ENCODE measurements at places on chromosomes 5 and 9.
A peak's percentile ranks its signal among the peaks of the same experiment; 100 is the strongest.

GRCh38 chr9:122307925-122308324 lies 43.2 kb downstream of the MRRF start:
- DNase-seq = no peak

- DNase-seq = peak; percentile 63
Measured at GRCh38 chr5:139658928-139659667, 10.9 kb downstream of the CXXC5 start.

GRCh38 chr5:98231089-98231488 lies 542.4 kb upstream of the RGMB start:
- DNase-seq = no peak

- no peak for DNase-seq
Measured at GRCh38 chr9:92709240-92709639, 39.3 kb upstream of the IPPK start.
